Tongue (tissue), 3 donors: ENCODE measurements at places on chromosomes 12 and 14. TPM values are rescaled to one million over a fixed set of nuclear protein-coding genes. Genes with fewer than 3 reads are reported as not detected.

DNA sequence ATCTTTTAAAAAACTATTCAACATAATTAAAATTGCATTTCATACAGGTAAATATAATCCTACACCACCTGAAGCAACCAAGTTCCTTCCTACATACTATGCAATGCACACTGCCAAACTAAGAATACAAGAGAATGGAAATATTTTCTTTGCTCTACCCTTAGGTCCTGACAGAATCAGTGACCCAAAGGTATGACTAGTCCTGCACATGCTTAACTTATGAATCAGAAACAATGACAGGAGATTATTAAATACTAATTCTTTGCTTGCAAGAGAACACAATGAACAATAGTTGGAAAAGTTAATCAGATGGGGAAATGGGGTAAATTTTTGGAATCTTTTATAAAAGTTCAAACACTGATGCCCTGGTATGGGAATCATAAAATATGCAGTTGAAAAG lies 220.1 kb downstream of the SOX5 start:
- DNase-seq, result no peak

The RPS6KL1 gene
- total RNA-seq, result 12.6 TPM

GRCh38 chr12:122903693-122904034 lies 7.7 kb upstream of the VPS37B start:
- DNase-seq, result no peak

- DNase-seq, result no peak
Observed at GRCh38 chr12:121748218-121748570, 35.6 kb downstream of the TMEM120B start.

The WNT1 gene
- not detected for total RNA-seq

The POTEM gene
- not detected for total RNA-seq

The CCDC198 gene
- not detected for total RNA-seq

The RND1 gene
- 2.9 TPM for total RNA-seq

- no peak for DNase-seq
Observed at GRCh38 chr12:69929125-69929524, 104.1 kb downstream of the MYRFL start.

The GCH1 gene
- 4.2 TPM for total RNA-seq

DNA sequence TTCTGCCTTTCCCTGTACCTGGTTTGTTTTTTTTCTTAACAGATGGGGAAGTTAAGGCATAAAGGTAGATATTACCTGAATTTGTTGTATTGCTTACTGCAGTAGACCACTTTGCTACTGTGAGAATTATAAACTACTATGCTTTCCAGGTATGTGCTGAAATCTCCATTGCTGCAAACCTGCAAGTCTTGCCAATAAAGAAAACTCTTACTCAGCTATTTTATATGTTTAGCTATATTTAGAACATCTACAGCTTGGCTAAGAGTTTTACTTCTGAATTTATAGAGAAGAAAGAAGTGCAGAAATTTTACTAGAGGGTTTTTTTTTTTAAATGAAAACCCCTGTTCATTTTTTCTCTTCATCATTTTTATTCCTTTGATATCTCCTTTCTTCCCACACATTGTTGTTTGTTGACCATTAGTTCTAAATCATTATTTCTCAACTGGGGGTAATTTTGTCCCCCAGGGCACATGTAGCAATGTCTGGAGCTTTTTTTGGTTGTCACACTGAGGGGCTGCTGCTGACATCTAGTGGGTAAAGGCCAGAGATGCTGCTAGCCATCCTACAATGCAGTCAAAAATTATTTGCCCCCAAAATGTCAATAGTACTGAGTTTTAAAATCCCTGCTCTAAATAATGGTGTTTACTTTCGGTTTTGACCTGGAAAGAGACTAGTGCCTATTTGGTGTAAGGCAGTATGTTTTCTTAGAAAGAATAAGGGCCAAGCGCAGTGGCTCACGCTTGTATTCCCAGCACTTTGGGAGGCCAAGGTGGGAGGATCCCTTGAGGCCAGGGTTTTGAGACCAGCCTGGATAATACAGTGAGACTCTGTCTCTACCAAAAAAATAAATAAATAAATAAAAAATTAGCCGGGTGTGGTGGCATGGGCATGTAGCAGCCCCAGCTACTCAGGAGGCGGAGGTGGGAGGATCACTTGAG lies 48.6 kb downstream of the PCNX1 start:
- DNase-seq, result peak; percentile 35

- no peak for DNase-seq
Observed at GRCh38 chr14:92451245-92451644, 62.3 kb upstream of the RIN3 start.

DNA sequence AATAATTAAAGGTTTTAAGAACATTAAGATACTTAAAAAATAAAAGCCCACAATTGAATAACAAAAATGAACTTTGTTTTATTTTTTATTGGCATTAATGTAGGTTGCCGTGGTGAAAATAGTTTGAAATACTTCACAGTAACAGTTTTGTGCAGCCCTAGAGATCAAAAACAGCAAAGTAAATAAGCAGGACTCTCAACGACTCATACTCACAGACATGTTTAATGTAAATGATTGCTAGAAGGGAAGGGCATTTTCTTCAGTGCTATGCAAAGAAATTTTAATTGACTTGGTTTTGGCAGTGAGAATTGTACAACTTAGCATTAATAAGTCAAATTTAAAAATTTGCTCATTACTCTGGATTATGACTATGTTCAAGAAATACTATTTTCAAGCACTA lies 16.0 kb downstream of the TRMT5 start:
- DNase-seq, result no peak

The BICDL1 gene
- total RNA-seq, result 4.0 TPM

GRCh38 chr14:87581298-87581697 lies 411.7 kb downstream of the GALC start:
- no peak for DNase-seq

- DNase-seq, result no peak
Observed at GRCh38 chr12:112938751-112939150, 477 bp downstream of the OAS3 start.

The PLBD1 gene
- total RNA-seq, result 16.9 TPM

- DNase-seq, result no peak
Observed at GRCh38 chr12:13947276-13947946, 34.0 kb downstream of the GRIN2B start.

The RDH16 gene
- total RNA-seq, result 1.3 TPM

DNA sequence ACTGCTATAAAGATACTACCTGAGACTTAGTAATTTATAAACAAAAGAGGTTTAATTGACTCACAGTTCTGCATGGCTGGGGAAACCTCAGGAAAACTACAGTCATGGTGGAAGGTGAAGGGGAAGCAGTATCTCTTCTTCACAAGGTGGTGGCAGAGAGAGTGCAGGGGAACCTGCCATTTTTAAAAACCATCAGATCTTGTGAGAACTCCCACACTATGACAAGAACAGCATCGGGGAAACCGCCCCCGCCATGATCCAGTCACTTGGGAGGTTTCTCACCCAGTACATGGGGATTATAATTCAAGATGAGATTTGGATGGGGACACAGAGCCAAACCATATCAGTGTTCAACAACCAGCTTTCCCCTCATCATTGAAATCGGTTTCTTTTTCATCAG lies 49.9 kb downstream of the AEBP2 start:
- no peak for DNase-seq

DNA sequence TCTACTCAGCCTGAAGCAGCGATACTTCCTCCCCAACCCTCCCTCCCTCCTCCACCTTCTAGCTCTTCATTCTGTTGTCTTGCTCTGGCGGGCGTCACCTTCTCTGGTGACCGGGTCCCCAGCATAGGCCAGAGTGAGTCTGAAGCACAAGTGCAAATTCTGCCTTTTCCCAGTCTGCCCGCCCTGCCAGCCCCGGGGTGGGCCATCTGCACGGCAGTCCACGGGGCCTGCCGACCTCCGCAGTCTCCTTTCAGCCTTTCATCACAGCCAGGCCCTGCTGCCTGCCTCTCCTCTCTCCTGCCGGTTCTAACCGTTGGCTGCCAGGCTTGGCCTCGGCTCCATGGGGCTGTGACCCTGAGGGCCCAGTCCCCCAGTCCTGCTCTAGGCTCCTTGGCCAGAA lies 58.7 kb downstream of the TESC start:
- DNase-seq, result no peak

DNA sequence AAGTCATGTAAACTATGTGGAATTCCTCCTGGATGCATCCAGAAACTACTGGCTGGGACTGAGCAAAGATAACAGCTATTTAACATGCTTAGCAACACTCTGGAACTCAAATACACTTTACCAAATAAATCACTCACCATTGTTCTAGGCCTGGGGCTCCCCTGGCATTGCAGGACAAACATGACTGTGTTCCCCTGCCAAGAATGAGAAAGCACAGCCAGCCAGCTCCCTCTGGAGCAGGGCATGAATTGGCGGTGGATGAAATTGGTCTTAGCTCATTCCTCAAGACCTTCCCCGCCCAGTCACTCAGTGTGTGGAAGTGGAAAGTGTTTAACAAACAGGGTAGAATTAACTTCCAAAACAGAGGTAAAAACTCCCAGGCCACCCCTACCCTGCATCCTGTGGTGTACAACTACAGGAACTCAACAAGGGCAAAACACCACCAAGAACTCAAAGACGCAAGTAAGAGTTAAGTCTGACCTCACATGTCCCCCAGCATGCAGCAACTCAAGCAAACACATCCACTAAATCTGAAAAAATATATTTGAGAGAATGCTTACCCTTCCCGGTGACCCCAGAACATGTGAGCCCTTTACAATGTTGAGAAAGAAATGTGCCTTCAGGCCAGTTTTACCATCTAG lies 58.4 kb upstream of the BDKRB2 start:
- DNase-seq, result peak; percentile 66

- no peak for DNase-seq
Observed at GRCh38 chr12:77323788-77324415, 258.5 kb upstream of the E2F7 start.

DNA sequence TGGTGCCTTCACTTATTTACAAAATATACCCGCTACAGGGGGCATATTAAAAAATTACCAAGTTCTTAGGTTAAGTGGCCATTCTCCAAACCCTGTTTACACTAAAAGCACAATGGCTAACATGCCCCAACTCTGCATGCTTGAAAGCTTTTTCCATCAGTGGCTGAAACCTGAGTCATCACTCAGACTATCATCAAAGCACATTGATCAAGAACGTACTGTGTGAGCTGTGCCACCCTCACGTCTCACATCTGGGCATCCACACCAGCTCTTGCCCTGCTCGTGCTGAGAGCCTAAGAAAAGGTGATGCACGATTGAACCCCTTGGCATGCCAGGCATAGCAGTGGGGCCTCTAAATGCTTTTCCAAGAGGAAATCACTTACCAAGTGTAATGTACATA lies 13.2 kb downstream of the AQP6 start:
- DNase-seq, result no peak

DNA sequence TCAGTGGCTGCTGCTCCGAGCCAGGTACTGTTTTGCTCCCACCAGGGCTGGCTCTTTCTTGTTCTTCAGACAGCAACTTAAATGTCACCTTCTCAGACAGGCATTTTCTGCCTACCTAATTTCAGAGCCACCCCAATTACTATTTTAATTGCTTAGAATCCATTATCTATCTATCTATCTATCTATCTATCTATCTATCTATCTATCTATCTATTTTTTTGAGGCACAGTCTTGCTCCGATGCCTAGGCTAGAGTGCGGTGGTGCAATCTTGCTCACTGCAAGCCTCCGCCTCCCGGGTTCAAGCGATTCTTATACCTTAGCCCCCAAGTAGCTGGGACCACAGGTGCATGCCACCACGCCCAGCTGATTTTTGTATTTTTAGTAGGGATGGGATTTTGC lies 58.5 kb downstream of the SPPL3 start:
- DNase-seq, result no peak

The RFX4 gene
- 0.21 TPM for total RNA-seq

DNA sequence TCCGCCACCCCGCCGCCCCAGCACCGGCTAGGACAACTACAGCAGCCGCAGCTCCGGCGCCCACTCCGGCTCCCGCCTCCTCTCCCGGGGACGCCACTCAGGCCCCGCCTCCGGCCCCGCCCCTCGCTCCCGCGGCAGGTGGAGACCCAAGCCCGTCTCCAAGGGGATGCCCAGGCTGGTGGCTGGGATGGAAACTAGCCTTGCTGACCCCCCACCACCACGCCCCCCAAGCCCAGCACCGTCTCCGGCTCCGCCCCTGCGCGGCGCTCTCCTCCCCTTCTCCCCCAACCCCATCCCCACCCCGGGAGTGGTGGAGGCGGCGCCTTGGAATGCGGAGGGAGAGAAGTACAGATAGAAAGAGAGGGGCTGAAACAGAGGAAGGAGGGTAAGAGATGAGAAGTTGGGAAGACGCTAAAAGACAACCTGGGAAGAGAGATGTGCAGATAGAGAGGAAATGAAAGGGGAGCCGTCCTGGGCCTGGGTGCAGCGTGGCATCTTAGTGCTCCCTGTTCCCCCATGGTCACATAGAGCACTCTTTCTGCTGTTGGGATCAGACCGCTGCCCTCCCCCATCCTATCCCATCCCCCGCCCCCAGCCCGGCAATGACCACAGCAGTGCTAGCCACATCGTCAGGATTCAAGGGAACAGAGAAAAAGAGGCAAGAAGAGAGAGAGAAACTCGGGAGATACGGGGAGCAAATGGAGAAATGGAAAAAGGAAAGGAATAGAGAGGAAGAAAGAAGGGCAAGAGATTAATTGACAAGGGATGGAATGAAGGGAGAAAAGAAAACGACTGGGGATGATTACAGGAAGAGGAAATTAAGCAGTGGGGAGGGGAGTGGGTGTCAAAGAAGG lies at the start of gene ITGA7:
TSS of gene ITGA7 (minus strand) at position 64 of the 854 bp plus-strand sequence. CDS start 222 bp downstream, outside the sequence.
- DNase-seq, result peak; percentile 93

DNA sequence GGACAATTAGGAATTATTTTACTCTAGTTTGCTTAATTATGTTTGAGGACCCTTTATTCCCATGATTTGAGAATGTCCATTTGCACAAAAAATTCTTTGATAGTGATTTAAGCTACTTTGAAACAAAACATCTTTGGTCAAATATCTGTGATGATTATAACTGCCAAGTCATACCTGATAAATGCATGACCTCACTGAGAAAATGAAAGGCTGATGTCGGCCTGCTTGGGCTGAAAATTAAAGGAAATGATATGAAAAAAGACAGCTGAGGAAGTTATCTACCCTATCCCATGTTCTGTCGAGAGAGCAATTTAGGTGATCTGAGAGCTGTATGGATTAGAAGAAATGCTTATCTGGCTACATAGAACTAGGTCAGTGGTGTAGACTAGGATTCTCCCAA lies 43.6 kb downstream of the ATL1 start:
- no peak for DNase-seq

DNA sequence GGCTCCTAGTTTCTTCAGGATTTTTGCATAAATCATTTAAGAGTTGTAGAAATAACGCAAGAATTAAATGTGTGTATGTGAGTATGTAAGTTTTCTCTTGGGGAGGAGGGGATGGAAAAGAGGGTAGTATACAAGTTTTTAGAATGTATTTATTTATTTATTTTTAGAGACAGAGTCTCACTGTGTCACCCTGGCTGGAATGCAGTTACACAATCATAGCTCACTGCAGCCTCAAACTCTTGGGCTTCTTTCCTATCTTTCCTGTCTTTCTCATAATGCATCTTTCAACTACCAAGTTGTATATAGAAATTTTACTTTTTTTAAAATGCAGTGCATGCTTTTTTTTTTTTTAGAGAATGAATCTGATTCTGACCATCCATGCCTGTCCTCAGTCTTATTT lies 269.0 kb upstream of the GARIN2 start:
- no peak for DNase-seq

DNA sequence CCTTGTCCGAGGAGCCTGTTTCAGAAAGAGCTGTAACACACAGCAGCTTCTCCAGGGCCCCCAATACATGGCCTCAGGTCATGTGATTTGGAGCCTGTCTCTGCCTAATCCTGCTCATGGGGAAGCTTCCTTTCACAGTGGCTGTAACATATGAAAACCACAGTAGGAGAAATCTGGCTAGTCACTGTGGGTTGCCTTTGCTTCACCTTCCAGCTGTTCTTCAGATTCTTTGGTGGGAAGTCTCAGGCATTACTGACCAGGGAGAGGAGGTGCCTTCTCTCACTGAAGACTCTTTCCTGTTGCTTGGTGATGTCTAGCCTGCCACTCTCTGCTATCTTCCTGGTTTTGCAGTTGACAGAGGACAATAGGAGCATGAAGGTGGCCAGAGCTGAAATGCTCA lies 350.6 kb downstream of the DPF3 start:
- DNase-seq, result no peak
